Activated naive CD4-positive, alpha-beta T cell treated with Interleukin-2 at 50 U/mL for 16 hours (primary cell): ENCODE measurements at places on chromosomes 3 and 15.

DNA sequence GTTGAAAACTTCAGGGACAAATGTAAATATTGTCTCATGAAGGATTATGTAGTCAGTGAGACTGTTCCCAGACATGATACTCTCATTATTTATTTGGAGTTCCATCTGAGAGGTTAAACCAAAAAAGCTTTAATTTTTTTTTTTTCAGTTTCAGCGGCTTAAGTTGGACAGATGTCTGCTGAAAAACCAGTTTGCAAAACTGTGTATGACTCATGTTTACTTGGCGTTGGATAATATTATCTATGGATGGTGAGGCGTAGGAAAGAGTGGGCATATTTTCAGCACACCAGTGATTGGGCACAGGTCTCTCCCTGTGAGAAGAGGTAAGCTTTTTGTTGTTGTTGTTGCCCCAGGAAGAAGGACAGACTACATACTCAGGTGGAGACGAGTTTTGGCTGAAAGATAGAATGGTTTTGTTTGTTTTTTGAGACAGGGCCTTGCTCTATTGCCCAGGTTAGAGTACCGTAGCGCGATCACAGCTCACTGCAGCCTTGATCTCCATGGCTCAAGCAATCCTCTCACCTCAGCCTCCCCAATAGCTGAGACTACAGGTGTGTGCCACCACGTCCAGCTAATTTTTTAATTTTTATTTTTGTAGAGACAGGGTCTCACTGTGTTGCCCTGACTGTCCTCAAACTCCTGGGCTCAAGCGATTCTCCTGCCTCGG lies 16.4 kb upstream of the ANXA2 start:
- no peak for DNase-seq

DNA sequence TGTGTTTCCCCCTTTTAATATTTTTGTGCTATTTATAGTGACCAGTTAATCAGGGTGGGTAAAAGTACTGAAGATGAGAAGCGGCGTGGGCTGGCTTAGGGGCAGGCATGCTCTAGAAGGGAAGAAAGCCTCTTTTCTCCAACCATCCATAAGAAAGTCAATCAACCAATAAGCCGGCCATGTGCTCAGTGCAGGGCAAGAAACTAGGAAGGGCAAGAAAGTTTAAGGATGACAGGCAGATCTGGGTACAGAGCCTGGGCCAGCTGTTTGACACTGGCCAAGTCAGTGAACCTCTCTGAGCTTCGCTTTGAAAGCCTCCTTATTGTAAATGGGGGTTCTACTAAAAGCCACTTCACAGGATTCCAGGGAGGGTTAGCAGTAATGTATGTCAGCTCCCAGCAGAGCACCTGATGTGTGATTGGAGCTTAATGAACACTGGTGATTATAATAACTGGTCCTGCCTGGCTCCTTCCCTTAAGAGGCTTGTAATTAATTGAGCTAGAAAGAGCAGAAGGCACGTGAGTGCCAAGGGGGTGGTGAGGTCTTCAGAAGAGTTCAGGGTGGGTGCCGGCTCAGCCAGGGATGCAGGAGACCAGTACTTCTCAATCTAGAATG lies 5.7 kb upstream of the CHRNA3 start:
- no peak for DNase-seq

GRCh38 chr3:183033746-183034145 lies 53.4 kb upstream of the DCUN1D1 start:
- no peak for DNase-seq

GRCh38 chr15:101078669-101079323 lies 159.6 kb downstream of the LRRK1 start:
- no peak for DNase-seq

GRCh38 chr15:72536506-72536905 lies 62.4 kb downstream of the ARIH1 start:
- no peak for DNase-seq

DNA sequence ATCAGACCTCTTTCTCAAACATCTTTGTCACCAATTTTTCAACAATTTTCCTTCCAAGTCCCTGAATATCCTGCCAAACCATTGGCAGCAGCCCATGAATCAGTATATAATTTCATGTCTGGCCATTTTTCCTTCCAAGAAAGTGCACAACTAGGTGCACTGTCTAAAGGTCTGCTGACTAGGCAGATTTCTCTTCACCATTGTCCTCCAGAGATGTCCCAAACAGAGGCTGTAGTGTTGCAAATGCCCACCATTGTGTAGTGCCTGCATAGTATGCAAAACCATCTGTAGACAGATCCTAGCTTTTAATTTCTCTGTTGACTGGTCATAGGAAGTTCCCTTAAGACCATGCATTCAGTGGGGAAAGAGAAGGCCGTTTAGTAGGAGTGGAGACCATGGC lies 25.0 kb upstream of the GOLGA6L2 start:
- DNase-seq = no peak

DNA sequence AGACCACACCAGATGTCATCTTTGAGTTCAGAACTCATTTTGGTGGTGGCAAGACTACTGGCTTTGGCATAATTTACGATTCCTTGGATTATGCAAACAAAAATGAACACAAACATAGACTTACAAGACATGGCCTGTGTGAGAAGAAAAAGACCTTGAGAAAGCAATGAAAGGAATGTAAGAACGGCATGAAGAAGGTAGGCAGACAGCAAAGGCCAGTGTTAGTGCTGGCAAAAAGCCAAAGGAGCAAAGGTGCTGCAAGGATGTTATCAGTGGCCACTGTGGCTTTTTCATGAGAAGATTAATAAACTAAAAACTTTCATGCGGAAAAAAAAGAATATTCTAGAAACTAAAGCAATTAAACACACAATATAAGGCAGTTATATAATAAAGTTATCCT lies 21.9 kb downstream of the AAGAB start:
- no peak for DNase-seq

DNA sequence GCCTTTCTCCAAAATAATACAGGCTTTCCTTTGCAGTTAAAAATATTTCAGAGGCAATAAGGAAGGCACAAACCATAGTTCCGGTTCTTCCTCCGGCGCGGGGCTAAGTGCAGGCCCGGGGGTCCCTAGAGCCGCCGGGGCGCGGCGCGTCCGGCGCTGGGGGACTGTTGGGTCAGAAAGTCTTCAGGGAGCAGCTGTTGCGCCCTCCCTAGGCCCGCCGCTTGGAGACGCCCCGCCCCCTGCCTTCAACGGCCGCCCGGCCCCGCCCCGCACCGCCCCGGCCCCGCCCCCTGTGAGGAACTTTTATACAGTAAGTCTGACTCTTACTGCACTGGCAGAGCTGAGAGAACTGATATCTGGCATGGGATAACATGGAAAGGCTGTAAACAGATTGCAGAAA lies 283.1 kb upstream of the ARL6 start:
- DNase-seq = no peak

DNA sequence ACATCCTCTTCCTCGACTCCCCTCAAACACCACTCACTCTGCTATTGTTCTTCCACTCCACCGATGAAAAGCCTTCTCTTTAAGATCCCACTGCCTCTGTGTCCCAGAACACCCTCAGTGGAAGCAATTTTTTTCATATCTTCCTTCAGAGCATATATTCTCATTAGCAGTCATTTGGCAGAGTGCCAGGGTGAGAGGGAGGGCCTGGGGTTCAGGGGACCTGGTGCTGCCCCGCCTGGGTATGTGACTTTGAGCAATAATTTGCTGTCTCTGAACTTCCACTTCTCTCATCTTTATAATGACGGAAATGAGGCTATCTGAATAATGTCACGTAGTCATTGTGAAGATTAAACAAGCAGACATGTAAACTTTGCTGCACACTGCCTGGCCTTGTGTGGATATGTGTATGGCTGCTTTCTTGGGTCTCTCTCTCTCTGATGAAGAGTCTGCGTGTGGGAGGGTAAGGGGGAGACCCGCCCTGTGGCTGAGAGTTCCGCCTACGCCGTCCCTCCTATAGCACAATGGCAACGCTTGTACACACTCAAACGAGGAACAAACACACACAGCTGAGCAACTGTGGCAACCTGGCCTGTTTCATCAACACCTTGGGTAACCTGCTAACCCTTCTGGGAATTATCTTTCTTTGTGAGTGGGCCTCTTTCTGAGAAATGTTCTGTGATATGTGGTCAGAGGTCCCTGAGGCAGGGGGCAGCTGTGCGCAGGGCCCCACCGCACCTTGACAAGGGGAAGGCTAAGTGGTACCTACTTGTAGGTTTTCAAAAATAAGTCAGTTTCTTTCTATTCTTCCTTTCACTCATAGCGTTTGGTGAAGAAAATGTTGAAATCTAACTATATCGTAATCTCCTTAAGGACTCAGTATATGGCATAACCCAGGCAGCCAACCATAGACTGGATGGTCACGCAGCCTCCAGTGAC lies 369.8 kb downstream of the SV2B start:
- DNase-seq = peak; percentile 70

- DNase-seq = peak; percentile 33
Measured at GRCh38 chr15:68821190-68821840, 620 bp upstream of the ANP32A start.

DNA sequence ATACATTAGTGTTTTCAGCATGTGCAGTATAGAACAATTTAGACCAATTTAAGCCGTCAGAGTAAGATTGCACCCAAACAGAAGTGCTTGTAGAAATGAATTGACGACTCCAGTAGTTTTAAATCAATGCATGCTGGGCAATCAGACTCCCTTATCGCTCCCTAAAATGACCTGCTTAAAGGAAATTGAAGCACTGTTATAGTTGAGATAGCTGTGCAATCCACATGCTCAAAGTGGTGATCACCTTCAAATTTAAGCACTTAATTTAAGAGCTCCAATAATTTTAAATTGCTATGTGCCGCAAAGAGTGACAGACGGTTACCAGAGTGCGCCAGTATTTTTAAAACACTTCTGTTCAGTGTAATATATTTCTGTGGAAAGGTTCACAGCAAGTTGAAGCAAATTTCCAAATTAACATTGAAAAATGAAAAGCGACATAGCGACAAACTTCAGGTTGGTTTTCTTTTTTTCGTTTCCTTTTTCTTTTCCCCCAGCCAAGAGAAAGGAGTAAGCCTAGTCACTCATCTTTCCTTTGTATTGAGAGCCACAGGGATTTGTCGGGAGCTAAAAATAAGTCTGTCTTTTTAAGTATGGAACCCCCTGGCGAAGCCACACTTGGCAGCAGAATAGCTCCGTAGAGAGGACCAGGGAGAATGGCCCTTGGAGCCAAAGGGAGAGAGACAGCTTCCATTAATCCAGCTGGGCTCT lies 436.4 kb upstream of the RBMS3 start:
- no peak for DNase-seq

DNA sequence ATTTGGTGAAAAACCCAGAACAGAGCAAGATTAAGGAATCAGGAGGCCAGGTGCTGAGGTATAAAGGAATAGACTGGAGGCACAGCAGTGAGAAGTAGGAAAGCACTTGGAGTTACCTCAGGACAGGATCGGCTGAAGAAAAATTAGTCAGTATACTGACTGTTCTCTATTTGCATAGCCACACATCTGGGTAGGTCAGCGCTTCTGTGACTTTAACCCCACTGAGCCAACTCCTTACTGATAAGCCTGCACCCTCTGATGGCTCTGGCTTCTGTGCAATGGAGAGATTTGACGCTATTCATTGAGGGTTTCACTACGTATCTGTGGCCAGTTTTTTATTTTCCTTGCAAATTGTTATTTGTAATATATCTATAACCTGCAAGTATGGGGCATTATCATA lies 22.3 kb downstream of the MECOM start:
- DNase-seq = no peak

- DNase-seq = no peak
Measured at GRCh38 chr3:39410893-39411292, 4.4 kb downstream of the RPSA start.

GRCh38 chr3:42708611-42709151 lies 6.1 kb upstream of the HHATL start:
- no peak for DNase-seq

DNA sequence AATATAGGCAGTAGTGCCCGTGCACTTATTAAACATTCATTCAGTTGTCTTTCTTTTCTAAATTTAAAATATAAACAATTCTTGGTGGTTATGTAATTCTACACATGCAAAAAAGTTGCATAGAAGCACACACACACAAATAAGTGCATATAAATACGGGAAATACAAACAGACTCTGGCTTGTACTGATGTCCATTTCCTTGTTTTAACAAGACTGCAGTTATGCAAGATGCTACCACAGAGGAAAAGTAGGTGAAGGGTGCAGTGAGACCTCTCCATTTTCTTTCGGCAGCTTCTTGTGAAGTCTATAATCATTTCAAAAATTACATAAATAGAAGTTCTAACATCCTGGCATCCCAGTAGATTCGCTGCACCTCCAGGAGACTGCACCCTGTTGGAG lies 130.6 kb upstream of the BCL6 start:
- DNase-seq = no peak

DNA sequence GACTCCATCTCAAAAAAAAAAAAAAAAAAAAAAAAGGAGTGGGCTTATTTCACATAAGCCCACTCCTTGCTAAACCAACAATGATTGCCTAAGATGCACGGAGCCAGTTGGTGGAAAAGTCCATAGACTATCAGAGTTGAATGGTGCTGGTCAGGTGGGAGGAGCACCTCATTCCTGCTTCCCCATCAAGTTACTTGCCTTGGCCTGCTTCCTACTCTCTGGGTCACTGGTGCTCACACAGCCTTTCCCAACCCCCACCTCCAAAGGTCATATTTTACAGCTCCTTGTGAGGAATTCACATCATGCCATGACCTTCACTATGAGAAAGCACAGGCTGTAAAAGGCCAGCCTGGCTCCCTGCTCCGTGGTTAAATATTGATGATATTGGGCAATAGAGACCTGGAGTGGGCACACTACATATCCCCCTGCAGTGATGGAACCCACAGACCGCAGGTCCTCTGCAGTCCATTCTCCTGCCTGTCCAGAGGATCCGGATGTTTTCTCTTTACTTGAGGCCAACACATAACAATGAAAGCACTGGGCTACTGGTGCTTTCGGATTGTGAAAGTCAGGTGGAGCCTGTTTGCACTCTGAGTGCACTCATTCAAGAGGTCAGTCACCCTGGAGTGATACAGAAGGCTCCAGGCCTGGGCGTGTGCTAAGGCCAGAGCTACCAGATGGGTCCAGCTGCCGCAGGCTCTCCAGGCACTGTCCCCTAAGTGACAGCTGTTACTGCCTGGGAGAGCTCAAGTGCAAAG lies at the start of gene SLC51B:
SLC51B (plus strand) TSS at position 664 of the 758 bp plus-strand sequence. CDS start 4,618 bp downstream, outside the sequence.
- DNase-seq = no peak

DNA sequence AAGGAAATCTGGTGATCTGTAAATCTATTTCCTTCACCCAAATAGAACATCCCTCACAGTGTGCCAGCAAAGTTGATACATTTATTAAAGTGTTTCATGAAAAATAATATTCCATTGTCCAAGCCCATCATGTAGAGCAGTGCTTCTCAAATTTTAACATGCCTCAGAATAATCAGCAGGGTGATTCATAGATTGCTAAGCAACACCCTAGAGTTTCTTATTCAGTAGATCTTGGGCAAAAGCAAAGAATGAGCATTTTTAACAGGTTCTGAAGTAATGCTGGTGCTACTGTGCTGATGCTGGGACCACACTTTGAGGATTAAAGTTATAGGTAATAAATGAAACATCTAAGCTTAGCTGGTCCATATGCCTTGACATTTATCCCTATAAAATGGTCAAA lies 210.5 kb downstream of the ZIC4 start:
- DNase-seq = no peak

DNA sequence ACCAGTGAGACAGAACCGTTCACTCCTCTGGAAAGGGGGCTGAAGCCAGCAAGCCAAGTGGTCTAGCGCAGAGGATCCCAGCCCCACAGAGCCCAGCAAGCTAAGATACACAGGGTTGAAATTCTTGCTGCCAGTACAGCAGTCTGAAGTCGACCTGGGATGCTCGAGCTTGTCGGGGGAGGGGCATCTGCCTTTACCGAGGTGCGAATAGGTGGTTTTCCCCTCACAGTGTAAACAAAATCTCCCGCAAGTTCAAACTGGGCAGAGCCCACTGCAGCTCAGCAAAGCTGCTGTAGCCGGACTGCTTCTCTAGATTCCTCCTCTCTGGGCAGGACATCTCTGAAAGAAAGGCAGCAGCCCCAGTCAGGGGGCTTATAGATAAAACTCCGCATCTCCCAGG lies 11.4 kb downstream of the CEP97 start:
- DNase-seq = no peak
